HepG2 (cell line): ENCODE measurements at places on chromosomes 1 and 21. TPM values are rescaled to one million over a fixed set of nuclear protein-coding genes. Genes with fewer than 3 reads are reported as not detected.
A peak's percentile ranks its signal among the peaks of the same experiment; 100 is the strongest.

DNA sequence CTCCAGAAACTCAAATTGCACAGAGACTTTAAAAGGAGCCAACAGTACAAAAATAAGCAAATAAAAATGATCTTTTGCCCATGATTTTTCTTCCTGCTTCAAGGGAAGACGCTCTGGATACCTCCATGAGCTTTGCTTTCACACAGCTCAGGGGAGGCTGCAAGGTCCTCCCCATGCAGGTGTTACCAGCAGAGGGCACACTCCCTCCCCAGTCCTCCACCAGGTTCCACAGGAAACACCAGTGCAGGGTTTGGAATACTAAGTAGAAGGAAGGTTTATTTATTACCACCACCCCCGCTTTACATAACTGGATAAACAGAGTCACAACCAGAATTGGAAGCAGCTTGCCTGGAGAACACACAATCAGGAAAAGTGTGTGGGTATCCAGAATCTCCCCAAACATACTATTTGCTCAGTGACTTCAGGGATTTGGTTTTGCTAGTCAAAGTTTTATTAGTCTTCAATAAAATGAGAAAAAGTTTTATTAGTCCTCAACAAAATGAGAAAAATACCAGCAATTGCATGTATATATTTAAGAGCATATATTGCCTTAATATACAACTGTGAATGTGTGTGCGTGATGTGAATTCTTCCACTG is 37.3 kb downstream of the HSD3B1 start:
- H3K27ac ChIP-seq, result no peak overlapping the region
- peaks cover 6% of the 10 kb centered on the region; the same call in 1 of the 2 replicates for H3K4me1 ChIP-seq
- H3K4me3 ChIP-seq, result no peak overlapping the region
- peaks cover 1% of the 10 kb centered on the region; the same call in 1 of the 2 replicates for H3K27me3 ChIP-seq
- H3K36me3 ChIP-seq, result no peaks in the 10 kb centered on the region

- no peaks in the 10 kb centered on the region for H3K36me3 ChIP-seq
- peak; percentile 64 for DNase-seq
- peaks cover 28% of the 10 kb centered on the region for H3K4me1 ChIP-seq
- no peaks in the 10 kb centered on the region for H3K27me3 ChIP-seq
- H3K4me3 ChIP-seq, result peak overlapping the region; percentile 20; the same call in 1 of the 2 replicates
- peak overlapping the region; percentile 40 for H3K27ac ChIP-seq
These were observed 53.5 kb downstream of the CAPN2 start for GRCh38 chr1:223765719-223766340.

GRCh38 chr1:247360116-247360898 is 28.6 kb upstream of the ZNF496 start:
- DNase-seq, result no peak
- H3K4me1 ChIP-seq, result no peaks in the 10 kb centered on the region
- H3K36me3 ChIP-seq, result no peaks in the 10 kb centered on the region
- no peak overlapping the region for H3K27ac ChIP-seq
- no peak overlapping the region for H3K4me3 ChIP-seq

DNA sequence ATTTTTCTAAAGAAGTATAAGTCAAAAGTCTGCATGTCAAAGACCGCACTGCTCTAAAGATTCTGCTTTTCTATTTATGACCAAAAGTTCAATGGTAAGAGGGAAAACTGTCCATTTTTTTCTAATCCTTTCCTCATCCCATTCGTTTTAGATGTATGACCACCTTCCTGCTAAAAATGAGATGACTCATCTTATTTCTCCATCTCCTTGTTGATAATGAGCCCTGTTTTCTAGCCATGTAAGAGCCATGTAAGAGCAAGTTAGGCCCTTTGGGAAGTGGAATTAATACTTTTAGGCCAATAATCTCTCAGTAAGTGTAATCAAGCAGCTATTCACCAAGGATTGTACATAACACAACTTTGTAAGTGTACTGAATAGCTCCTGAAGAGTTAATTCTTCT is 475.6 kb upstream of the B3GALT2 start:
- no peak overlapping the region for H3K4me3 ChIP-seq
- no peaks in the 10 kb centered on the region for H3K4me1 ChIP-seq
- DNase-seq, result no peak
- H3K27ac ChIP-seq, result no peak overlapping the region
- H3K27me3 ChIP-seq, result no peaks in the 10 kb centered on the region
- no peaks in the 10 kb centered on the region for H3K36me3 ChIP-seq

- H3K36me3 ChIP-seq, result no peaks in the 10 kb centered on the region
- DNase-seq, result no peak
These were observed 113.7 kb downstream of the RUNX1 start for GRCh38 chr21:34935452-34935851.

DNA sequence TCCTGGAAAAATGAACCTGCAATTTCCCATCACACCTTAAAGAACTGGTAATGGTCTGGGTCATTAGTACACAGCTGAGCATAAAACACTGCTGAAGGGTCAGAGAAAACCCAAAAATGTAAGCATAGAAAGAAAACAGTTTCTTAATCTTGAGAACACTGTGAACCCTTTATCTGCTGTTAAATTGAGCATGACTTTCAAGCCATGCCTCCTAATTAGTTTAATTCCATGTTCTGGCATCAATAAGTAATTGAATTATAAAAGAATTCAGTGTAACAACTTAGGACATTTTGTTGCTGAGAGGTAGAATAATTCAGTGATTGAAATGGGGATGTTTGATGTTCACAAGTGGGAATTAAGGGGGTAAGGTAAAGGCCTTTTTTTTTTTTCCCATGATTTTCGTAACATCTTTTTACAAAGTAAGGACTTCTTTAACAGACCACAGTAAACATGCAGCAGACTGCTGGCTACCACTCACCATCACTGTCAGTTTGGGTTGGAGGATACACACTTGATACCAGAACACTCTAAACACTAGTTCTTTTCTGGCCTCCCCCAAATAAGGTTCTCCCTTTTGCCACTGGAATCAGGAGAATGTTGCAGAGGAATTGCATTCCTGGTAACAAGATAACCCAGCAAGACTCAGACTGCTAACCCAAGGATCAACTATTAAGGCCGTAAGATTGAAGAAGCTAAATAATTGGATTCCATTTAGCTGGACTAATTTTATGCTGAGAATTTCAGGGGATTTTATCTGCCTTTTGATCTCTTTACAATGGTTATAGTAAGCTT is 3.0 kb downstream of the RWDD3 start:
- H3K27ac ChIP-seq, result no peak overlapping the region
- no peaks in the 10 kb centered on the region; the same call in 2 of the 3 replicates for H3K27me3 ChIP-seq
- H3K36me3 ChIP-seq, result peaks cover 4% of the 10 kb centered on the region
- no peak for DNase-seq
- H3K4me3 ChIP-seq, result no peak overlapping the region

GRCh38 chr1:206501881-206502280 is 5.5 kb upstream of the RASSF5 start:
- no peak overlapping the region for H3K27ac ChIP-seq
- H3K36me3 ChIP-seq, result no peaks in the 10 kb centered on the region
- H3K27me3 ChIP-seq, result 0 out of 3 replicates have a peak, but pooled peaks cover 3% of the 10 kb centered on the region
- DNase-seq, result no peak
- no peak overlapping the region for H3K4me3 ChIP-seq
- peaks cover 22% of the 10 kb centered on the region; the same call in 1 of the 2 replicates for H3K4me1 ChIP-seq

GRCh38 chr1:194184425-194184824 is 998.0 kb upstream of the B3GALT2 start:
- no peak overlapping the region for H3K27ac ChIP-seq
- H3K36me3 ChIP-seq, result no peaks in the 10 kb centered on the region
- no peaks in the 10 kb centered on the region for H3K4me1 ChIP-seq
- H3K27me3 ChIP-seq, result no peaks in the 10 kb centered on the region

DNA sequence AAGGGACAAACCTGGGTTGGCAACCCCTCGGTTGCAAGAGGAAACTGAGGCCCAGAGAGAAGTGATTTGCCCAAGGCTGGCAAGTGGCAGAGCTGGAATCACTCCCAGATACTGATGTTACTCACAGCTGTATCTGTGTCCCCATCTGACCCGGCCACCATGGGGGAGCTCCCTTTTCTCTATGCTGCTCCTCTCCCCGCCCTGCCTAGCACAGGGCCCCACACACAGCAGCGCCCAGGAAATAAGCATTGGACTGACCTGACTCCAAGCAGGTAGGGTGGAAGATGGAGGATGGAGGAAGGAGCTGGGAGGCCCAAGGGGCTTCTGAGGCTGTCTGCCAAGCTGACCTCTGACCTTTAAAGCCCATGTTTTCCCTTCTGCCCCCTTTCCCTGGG is 3.0 kb upstream of the FBLIM1 start:
- H3K4me3 ChIP-seq, result no peak overlapping the region
- no peaks in the 10 kb centered on the region for H3K36me3 ChIP-seq
- peaks cover 62% of the 10 kb centered on the region for H3K4me1 ChIP-seq
- H3K27ac ChIP-seq, result no peak overlapping the region
- H3K27me3 ChIP-seq, result peaks cover 1% of the 10 kb centered on the region

DNA sequence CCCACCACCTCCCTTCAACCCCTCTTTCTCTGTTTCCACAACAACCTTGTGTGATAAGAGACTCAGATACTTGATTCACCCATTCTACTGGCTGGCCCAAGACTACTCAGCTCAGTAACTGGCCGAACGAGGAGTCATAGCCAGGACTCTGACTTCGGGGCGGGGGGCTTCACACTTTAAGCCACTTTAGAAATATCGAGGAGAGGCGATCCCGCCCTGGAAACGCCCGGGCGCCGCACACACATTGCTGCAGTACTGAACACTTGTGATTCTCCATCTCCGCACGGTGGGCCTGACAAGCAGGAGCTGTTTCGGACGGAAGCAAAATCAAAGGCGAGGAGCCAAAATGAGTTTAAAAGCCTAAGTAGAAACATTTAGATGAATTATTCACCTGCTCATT is 182.1 kb downstream of the NPHP4 start:
- H3K4me1 ChIP-seq, result no peaks in the 10 kb centered on the region
- no peak overlapping the region for H3K27ac ChIP-seq
- no peak overlapping the region for H3K4me3 ChIP-seq
- H3K27me3 ChIP-seq, result peaks cover 3% of the 10 kb centered on the region

- H3K4me3 ChIP-seq, result peak overlapping the region; percentile 74
- H3K36me3 ChIP-seq, result no peaks in the 10 kb centered on the region
- DNase-seq, result no peak
- H3K27ac ChIP-seq, result peak overlapping the region; percentile 91
- peaks cover 73% of the 10 kb centered on the region for H3K4me1 ChIP-seq
- no peaks in the 10 kb centered on the region for H3K27me3 ChIP-seq
These were observed 699 bp downstream of the ECHDC2 start for GRCh38 chr1:52920791-52921291.

GRCh38 chr1:41802532-41803501 is 115.9 kb downstream of the HIVEP3 start:
- H3K27ac ChIP-seq, result no peak overlapping the region
- H3K4me1 ChIP-seq, result no peaks in the 10 kb centered on the region
- H3K4me3 ChIP-seq, result no peak overlapping the region
- H3K36me3 ChIP-seq, result no peaks in the 10 kb centered on the region

GRCh38 chr1:46187106-46187869 is 10.9 kb downstream of the POMGNT1 start:
- no peaks in the 10 kb centered on the region; the same call in 1 of the 2 replicates for H3K36me3 ChIP-seq
- no peaks in the 10 kb centered on the region for H3K27me3 ChIP-seq
- DNase-seq, result no peak
- no peak overlapping the region for H3K4me3 ChIP-seq
- H3K27ac ChIP-seq, result no peak overlapping the region
- peaks cover 33% of the 10 kb centered on the region for H3K4me1 ChIP-seq

DNA sequence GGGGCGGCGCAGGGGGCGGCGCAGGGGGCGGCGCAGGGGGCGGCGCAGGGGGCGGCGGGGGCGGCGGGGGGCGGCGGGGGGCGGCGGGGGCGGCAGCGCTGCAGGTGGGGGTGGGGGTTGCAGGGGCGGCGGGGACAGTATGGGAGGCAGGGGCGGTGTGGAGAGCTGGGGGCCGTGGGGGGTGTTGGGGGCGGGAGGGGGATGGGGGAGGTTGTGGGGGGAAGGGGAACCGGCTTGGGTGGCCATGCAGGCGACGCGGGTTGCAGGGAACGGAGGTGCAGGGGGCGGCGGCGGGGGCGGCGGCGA is 13.0 kb upstream of the SLC19A1 start:
- H3K27ac ChIP-seq, result peak overlapping the region; percentile 80
- no peaks in the 10 kb centered on the region for H3K36me3 ChIP-seq
- DNase-seq, result no peak
- no peak overlapping the region for H3K4me3 ChIP-seq

GRCh38 chr1:63557365-63557987 is 34.2 kb downstream of the EFCAB7 start:
- no peaks in the 10 kb centered on the region for H3K27me3 ChIP-seq
- no peak overlapping the region for H3K27ac ChIP-seq
- H3K36me3 ChIP-seq, result no peaks in the 10 kb centered on the region
- H3K4me3 ChIP-seq, result no peak overlapping the region
- H3K4me1 ChIP-seq, result no peaks in the 10 kb centered on the region

- DNase-seq, result no peak
- no peaks in the 10 kb centered on the region for H3K27me3 ChIP-seq
- H3K36me3 ChIP-seq, result peaks cover 53% of the 10 kb centered on the region
- H3K4me3 ChIP-seq, result no peak overlapping the region
- no peak overlapping the region for H3K27ac ChIP-seq
- peaks cover 17% of the 10 kb centered on the region for H3K4me1 ChIP-seq
These were observed 13.3 kb downstream of the PMF1 start for GRCh38 chr1:156226116-156226538.

DNA sequence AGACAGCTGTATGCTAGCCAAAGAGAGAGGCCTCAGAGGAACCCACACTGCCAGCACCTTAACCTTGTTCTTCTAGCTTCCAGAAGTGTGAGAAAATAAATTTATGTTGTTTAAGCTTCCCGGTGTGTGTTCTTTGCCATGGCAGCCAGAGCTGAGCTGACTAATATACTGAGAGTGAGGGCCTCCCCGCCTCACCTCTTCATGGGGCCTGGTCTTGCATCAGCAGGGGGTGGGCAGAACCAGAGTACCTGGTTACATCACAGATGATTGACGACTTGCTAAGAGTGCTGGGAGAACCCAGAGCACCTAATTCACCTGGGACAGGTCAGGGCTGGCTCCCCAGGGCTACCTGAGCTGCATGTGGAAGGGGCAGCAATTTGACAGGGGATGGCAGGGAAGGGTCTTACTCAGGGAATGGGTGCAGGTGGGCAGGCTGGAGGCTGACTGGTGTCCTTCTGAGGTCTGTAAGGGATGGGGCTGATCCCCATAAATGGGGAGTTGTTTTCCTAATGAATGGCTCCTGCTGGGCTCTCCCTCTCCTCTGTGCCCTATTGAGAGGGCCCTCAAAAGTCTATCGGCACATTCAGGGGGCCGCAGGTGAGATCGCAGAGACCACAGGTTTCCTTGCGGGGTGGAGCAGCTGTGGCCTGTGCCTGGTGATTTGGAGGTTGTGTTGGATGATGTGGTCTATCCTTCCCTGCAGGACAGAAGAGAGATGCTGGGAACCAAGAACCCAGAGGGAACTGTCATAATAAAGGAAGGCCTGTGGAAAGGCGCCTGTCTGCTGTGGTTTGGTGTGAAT is 60.6 kb upstream of the ETV3 start:
- H3K36me3 ChIP-seq, result no peaks in the 10 kb centered on the region
- no peak overlapping the region for H3K4me3 ChIP-seq
- no peak overlapping the region for H3K27ac ChIP-seq
- no peak for DNase-seq

- no peaks in the 10 kb centered on the region for H3K4me1 ChIP-seq
- DNase-seq, result no peak
- H3K36me3 ChIP-seq, result no peaks in the 10 kb centered on the region
- H3K4me3 ChIP-seq, result no peak overlapping the region
- H3K27me3 ChIP-seq, result no peaks in the 10 kb centered on the region
These were observed 1234.6 kb upstream of the ADGRL2 start for GRCh38 chr1:80566123-80566522.

Gene CFAP74
- total RNA-seq, result 0.27 TPM in 1 of 2 replicates, not detected in the other

Gene CD2
- not detected in 2 replicates for total RNA-seq

Gene SLC22A15
- total RNA-seq, result 0.24 and 0.27 TPM in 2 replicates

Gene DTL
- 32.8 and 43.1 TPM in 2 replicates for total RNA-seq

Gene UBE2J2
- total RNA-seq, result 22.1 and 29.4 TPM in 2 replicates
